ENCODE measurements at places on chromosomes 1 and 21. TPM values are rescaled to one million over a fixed set of nuclear protein-coding genes. Genes with fewer than 3 reads are reported as not detected.

DNA sequence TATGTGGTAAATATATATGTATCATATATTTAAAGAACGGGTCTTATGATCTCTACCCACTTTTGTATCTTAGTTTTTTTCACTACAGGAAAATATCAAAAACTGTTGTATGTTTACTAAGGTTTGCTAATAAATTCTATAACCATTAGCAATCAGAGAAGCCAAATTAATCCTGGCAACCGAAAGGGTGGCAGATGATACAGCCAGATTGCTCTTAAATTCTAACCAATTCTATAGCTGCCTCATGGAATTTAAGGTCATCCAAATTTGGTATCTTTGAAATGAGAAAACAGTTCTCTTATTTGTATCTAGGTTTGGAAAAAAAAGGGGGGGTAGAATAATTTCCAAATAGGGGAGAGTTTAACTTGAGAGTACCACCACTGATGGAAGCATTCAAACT is 591.2 kb downstream of the SMYD3 start:
- DNase-seq = no peak

The C1QTNF12 gene
- total RNA-seq = not detected

The TINAGL1 gene
- 349 TPM for total RNA-seq

The AGT gene
- total RNA-seq = 1.2 TPM

DNA sequence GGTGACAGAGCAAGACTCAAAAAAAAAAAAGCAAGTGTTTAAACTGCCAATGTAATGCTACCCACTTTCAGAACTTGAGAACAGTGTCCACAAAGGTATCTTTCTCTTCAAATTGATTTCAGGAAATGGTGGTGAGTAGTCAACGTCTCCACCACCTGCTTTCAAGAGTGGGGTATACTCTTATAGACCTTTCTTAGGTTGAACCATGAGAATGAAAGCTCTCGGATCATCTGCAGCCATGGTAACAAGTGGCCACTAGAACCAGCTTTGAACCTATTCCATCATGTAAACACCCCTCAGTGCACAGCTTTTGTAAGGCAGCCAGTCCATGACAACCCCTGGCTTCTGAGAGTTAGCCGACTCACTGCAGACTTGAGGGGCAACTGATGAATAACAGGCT is 107.4 kb downstream of the NTPCR start:
- DNase-seq = no peak

GRCh38 chr1:2032737-2033136 is 13.6 kb downstream of the GABRD start:
- no peak for DNase-seq

DNA sequence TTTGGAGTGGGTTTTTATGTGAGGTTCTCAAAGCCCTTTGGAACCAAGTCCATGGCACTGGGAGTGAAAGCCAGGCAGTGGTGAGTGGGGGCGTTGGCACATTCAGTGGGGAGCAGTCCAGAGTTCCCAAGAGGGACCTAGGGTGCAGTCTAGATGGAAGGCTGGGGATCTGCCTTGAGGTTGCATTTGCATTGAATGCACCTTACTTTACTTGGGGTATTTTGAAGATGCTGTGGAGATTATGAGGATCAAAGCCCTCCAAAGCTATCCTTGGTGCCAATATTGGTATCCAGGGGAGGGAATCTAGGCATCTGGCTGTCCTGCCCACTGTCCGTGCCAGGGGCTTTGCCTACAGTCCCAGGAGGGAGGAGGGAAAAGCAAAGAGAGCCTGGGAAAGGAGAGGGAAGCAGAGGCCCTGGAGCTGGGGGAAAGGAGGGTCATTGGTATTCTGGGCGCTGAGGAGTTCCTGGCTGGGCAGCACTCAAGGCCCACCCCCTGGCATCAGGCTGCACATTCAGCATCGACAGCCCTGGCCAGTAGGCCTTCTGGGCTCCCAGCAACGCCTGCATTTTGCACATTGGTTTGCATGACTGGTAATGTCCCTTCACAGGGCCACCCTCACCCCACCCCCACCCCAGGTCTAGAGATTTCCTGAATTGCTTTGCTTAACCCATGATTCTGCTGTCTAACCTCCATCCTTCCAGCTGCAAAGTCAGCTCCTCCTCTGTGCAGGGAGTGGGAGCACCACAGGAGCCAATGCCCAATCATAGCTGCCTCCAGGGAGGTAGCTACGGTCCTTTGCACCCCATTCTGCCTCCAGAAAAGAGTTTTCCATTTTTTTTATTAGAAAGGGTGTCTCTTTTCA is 843 bp upstream of the BCAN start:
- no peak for DNase-seq

The RCSD1 gene
- 0.05 TPM for total RNA-seq

DNA sequence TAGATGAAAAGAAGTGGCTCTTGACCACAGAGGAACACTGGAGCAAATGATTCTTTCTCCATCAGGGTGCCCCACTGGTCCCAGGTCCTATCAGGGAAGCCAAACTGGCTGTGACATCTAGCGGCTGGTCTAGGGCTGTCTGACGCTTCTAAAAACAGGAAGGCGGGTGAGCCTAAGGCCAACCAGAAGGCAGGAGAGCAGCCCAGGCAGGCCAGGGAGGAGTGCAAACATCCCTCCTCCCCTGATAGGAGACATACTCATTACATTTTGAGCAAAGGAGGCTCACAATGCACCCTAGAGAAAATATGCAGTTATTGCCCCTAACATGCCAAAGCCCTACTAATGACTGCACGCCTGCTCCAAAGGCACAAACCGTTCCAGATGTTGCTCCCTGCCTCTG is 10.4 kb upstream of the FOXE3 start:
- no peak for DNase-seq

- peak; percentile 28 for DNase-seq
These were observed 76.3 kb upstream of the ZRANB2 start for GRCh38 chr1:71157151-71157550.

DNA sequence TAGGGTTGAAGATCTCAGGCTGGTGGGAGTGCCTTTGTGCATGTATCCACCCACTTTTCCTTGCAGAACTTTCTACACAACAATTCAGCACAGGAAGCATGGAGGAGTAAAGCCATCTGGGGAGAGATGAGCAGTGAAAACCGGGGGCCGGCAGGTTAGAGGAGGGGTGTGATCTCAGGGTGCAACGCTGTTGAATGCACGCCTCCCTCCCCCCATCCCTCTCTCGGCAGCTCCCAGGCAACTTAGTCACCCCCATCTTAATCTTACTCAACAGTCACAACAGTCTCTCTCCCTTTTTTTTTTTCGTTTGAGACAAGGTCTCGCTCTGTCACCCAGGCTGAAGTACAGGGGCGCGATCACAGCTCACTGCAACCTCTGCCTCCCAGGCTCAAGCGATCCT is 16.6 kb upstream of the ABCG1 start:
- no peak for DNase-seq

DNA sequence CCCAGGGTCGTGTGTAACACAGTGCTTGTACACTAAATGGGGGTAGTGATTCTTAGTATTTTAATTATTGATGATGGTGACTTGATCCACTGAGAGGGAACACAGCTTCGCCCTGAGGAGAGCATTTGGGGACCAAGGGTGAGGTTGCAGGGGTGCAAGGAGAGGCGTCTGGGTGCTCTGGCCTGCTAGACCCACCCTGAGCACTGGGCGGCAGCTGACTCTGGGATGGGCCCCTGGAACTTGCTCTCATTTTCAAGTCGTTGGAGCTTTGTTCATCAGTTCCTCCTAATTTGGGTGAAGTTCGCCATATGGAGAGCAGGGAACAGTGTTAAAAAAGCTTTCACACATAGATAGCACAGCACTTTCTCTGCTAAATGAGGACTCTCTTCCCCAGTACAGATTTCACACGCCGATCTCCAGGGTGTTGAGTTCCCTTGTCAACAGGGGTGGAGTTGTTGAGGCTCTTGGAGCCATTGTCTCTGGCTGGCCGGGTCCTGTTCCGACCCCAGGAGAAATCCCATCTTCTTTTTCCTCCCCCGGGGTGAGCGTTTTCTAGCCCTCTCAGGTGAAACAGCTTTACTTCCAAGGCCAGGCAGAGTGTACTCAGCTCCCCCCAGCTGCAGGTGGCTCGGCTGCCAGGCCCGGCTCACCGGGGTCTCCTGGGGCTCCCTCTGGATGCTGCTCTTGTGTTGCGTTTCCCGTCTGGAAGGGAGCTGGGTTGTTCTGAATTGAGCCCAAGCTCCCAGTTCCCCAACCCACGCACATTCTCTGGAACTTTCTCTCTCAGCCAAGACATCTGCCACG is 367.4 kb downstream of the RPS6KC1 start:
- no peak for DNase-seq

The ZNF683 gene
- not detected for total RNA-seq

The LEMD1 gene
- total RNA-seq = 0.70 TPM

DNA sequence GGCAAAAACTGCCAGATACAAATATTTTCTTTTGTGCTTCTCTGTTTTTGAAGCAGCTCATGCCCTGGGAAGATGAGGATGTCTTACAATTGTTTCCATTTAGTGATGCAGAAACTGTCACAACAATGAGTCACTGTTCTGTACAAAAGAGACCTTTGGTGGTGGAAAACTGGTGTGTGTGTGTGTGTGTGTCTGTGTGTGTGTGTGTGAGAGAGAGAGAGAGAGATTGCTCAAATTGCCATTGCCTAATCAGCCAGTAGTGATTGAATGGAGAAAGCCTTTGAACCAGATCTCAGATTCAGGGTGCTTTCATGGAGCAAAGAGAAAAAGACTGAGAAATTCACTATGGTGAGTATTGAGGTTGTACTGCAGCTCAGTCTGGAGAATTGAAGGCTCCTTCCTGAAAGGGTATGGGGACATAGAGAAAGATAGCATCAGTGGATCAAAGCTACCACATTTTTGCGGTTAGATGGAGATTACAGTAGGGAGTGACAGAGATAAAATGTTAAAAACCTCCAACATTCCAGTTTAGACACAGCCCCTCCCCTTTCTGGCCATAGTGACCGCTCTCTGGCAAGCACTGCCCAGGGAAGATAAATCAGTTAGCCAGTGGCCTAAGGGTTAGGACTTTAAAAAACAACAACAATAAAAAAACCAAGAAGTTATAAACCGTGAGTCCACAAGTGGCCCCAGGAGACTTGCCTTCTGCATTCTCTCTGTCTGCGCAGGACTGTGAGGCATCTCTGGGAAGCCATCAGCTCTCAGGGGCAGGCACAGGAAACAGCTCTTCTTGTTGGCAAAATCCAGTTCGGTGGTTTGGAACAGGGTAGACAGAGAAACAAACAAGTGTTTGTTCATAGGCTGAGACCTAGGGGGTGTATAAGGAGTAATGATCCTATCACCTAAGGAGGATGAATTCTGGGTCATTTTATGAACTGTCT is 406.5 kb downstream of the DUSP10 start:
- peak; percentile 93 for DNase-seq

The FNDC10 gene
- 0.52 TPM for total RNA-seq

- DNase-seq = no peak
These were observed 135.7 kb upstream of the ZC3H12A start for GRCh38 chr1:37338658-37339057.

The FOXO6 gene
- total RNA-seq = not detected

The CRP gene
- not detected for total RNA-seq

- no peak for DNase-seq
These were observed 100.1 kb upstream of the C1orf174 start for GRCh38 chr1:3999941-4000735.

GRCh38 chr1:244768186-244768585 is 67.3 kb upstream of the COX20 start:
- no peak for DNase-seq

- DNase-seq = peak; percentile 86
These were observed 9.6 kb downstream of the ENSA start for GRCh38 chr1:150619576-150620509.

- DNase-seq = peak; percentile 9
These were observed 63.6 kb upstream of the ZC3H12A start for GRCh38 chr1:37410815-37411214.

The LIN28A gene
- total RNA-seq = not detected

DNA sequence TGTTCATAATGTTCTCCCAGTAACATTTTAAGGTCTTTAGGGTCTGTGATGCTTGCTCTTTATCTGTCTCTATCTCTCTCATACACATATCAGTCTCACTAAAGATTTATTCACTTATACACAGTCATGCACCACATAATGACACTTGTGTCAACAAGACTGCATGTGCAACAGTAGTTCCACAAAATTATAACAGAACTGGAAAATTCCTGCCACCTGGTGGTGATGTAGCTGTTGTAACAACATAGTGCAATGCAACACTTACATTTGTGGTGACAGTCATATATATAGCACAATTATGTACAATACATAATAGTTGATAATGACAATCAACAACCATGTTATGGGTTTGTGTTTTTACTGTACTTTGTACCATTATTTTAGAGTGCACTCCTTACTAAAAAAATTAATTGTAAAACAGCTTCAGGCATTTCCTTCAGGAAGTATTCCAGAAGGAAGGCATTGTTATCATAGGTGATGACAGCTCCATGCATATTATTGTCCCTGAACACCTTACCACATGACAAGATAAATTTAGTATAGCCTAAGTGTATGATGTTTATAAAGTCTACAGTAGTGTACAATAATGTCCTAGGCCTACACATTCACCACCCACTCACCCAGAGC is 8.1 kb downstream of the TDRD5 start:
- peak; percentile 57 for DNase-seq

DNA sequence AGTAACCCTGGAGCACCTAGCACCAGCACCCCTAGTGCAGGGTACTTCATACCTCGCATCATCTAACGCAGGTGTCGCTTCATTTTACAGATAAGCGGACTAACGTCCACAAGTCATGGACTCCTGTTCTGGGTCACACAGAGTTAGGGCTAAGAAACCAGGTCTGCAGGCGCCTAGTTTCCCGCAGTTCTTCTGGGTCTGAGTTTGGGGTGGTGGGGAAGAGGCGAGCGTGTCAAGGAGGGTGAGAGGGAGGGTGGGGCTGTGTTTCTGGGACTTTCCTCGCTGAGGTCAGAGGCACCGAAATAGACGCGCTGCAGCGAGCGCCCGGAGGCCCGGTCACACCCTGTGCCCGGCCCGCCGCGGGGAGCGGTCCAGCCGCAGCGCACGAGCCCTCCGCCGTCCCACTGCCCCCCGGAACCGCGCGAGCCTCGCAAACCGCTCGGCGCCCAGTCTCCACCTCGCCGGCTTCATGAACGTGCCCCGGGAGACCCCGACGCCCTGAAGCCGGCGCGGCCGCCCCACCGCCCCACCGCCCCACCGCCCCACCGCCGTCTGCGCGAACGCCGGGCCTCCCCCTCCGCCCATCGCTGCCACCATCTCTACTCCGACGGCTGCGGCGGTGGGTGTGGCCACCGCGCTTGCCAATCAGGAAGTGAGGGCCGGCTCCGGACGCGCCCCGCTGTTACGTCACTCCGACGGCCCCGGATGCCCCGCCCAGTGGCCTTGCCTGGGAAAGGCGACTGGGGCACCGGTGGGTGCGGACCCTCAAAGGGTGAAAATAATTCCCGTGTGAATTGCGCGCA is 12.3 kb downstream of the IFI6 start:
- DNase-seq = peak; percentile 49

DNA sequence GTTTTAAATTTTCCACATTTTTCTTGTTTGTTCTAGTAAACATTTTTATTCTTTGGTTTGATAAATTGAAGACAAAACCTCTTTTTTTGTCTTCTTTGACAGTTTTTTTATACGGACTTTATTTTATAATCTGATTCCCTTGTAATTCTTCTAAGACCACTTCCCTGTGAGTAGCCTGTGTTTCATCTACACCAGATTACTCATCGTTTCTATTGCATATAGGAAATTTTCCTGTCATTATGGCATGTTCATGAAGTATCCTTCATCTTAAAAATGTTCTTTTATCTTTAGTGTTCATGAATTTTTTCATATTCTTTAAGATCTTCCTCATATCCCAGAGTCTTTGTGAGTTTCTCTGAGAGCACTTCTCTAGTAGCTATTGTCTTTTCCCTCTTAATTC is 109.8 kb downstream of the USP25 start:
- DNase-seq = no peak

The CNKSR1 gene
- 6.4 TPM for total RNA-seq

The IL24 gene
- total RNA-seq = not detected
